ENCODE measurements at places on chromosomes 6 and 20.

GRCh38 chr6:96345501-96345900 is 176.1 kb upstream of the UFL1 start:
- DNase-seq = no peak

- DNase-seq = no peak
Observed at GRCh38 chr6:128073389-128073788, 172.5 kb upstream of the THEMIS start.

DNA sequence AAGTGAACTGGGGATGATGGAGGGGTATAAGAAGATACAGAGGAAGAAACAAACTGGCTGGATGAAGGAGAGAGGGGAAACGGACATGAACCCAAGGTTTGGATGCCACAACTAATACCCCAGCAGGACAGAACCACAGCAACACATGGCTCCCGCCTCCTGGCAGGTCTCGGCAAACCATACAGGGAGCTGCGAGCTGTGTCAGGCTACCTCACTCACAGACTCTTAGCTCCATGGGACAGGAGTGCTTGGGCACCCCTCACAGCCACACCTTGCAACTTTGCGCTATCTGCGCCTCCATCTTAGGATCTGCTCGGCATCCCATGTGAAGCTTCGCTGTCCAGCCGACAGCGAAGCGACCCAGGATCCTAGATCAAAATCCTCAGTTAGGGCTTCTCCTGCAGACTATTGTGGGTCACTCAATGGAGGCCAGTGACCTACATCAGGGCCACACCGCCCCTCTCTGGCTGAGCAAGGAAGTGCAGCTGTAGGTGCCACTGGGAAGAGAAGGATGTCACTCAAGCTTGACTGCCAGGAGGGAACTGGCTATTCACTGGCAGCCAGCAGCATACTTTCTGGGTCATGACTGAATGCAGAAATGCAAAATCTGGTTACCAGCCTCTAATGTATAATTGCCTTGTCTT is 174.4 kb upstream of the RIN2 start:
- peak; percentile 90 for DNase-seq

DNA sequence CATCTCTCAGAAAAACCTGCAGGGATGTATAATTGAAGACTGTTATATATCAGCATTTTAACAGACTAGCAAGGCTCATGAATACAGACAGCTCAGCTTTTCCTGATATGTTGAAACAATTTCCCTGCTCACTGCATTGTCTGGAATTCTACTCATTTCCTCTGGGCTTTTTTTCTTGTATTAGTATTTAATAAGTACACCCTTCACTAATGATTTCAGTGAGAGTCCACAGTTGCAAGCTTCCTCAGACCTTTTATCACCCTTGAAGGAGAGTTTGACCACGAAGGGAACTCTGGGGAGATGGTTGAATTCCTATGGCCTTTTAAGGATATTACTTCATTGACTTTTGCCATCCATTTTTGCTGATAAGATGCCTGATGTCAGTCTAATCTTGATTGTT is 248.7 kb downstream of the ADGB start:
- DNase-seq = no peak

DNA sequence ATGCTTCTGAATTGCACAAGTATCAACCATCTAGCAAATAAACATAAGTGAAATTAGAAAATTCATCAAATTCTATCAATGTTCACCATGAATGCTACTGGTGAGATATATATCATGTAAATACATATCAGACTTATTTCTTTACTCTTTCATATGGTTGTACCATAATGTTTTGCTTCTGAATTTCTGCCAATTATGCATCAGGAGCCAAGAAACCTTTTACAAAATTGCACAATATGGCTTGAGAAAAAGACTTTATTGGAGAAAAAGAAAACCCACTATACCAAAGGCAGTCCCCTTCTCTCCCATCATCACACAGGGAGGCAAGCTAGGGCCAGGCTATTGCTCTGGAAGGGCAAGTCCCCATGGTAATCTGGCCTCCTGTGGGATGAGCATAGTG is 402.6 kb downstream of the C6orf118 start:
- no peak for DNase-seq

GRCh38 chr6:47083586-47084047 is 41.5 kb upstream of the ADGRF1 start:
- peak; percentile 69 for DNase-seq

DNA sequence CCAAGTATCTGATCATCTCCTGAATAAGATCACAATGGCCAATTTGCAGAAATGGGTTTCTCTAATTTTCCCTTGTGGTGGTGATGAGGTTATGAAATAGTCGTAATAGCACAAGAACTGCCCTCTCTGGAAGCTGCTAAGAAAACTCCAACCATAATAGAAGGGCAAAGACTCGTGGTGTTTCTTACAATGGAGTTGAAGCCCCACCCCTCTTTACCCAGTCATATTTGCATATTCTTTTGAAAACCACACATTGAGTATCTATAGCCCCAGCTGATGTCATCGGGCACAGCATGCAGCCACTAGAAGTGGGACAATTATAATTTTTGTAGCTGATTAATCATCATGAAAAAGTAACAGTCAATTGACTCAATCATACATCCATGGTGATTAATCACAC is 452.1 kb upstream of the POU3F2 start:
- DNase-seq = no peak

- no peak for DNase-seq
Observed at GRCh38 chr6:22886650-22887581, 317.6 kb downstream of the HDGFL1 start.

GRCh38 chr6:142303176-142303533 is 1.3 kb downstream of the ADGRG6 start:
- DNase-seq = no peak

- peak; percentile 17 for DNase-seq
Observed at GRCh38 chr6:7390226-7390878, 744 bp downstream of the RIOK1 start.

DNA sequence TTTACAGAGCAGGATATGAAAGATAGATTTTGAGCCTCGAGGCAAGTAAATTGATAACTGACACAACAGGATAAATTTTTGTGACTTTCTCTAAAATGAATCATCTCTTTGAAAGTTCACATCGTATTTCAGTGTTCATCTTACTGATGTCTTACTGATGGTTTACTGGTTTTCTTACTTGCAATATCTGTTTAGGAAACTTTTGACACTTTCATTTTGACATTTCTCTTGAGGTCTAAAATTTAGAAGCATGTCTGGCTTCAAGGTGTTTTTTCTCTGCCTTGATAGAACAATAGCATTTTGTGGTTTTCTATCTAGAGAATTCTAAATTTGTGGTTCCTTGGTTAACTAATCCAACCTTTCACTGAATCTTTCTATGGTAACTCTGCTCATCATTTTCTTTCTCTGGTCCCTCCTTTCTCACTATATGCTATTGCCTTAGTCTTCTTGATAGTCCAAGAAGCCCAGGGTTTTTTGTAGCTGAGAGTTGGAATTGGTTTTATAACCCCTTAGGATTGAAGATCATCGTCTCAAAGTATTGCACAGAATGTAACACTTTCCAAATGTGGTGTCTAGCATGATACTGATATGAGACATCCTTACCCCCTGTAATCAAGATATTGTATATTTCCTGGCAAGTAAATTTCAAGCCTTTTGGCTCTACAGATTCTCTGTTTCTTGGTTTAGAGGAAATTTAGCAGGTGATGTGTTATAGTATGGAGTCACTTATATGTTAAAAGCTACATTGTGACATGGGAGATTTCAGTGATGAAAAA is 98.7 kb downstream of the RNF144B start:
- DNase-seq = no peak

DNA sequence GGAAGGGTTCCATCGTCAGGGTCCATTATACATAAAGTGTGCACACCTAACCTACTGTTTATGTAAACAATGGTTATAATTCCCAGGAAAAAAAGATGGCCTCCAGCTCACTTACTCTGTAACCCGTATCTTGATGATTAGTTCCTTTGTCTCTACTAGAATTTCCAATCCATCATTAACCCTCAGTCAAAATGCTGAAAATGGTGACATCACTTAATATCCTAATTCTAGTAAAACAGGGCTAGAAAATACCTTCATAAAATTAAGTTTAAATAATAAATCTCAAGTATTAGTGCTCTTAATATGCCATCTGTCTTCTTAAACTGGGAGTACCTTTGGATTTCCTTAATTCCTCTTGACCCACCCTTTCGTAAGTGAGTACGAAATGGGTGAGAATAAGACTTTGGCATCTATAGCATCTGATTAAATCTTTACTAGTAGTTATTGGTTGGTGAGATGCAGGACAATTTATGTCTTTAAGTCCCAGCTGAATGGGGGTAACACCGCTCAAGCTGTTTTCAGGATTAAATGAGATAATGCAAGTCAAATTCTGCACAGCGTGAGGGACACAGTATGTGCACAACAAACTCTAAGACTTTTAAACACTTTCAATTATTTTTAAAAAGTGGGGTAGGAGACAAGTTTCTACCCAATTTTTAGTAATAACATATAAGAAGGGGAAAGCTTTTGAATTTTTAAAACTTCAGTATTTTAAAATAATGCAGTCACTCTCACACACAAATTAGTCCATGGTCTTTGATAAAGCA is 1.6 kb downstream of the HMGN3 start:
- DNase-seq = no peak

GRCh38 chr6:111486921-111487320 is 3.9 kb upstream of the REV3L start:
- no peak for DNase-seq

DNA sequence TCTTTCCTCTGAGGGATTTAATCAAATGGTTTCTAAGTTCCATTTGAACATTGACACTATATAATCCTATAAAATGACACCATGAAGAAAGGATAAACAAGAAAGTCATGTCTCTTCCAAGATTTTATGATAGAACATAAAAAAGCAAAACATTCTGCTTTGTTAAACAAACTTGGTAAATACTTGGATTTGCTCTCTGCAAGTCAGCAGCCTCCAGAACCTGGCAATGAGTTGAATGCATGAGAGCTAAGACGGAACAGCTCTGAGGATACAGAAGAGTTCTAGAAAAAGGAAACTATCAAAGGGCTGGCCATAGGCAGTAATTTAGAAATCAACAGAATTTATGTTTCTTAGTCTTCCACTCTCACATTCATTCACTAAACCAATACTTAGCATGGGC is 656.0 kb upstream of the ID4 start:
- DNase-seq = no peak

DNA sequence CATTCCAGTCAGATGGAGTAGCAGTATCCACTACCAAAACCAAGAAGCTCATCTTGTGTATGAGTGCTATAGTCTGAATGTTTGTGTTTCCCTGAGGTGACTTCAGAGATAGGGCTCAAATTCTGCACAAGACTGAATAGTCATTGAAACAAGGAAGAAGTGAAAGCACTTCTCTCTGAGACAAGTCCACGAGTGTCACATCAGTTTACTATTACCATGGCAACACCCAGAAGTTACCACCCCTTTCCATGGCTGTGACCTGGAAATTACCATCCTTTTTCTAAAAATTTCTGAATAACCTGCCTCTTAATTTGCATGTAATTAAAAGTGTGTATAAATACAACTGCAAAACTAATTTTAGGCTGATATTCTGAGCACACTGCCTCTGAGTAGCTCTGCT is 682.1 kb upstream of the ADGRB3 start:
- no peak for DNase-seq

DNA sequence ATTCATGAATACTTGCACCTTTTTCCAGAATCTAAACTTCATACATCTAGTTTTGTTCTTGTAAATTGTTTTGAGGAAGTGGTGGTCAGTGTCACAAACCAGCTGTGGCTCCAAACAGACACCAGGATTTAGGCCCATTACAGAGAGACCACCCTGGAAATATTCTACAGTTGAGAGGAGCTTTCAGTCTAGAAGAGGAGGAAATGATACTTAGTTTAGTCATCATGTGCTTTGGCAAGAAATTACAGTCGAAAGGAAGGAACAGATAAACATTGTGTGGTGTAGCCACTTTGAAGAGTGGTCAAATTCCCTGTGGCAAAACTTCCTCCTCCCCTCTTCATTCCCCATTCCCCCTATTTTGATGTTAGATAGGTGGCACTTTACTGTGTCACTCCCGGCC is 15.7 kb downstream of the DCBLD1 start:
- DNase-seq = peak; percentile 11

GRCh38 chr6:28462401-28462800 is 19.1 kb upstream of the ZSCAN23 start:
- DNase-seq = peak; percentile 8

GRCh38 chr6:165585060-165585459 is 78.0 kb downstream of the PDE10A start:
- no peak for DNase-seq

DNA sequence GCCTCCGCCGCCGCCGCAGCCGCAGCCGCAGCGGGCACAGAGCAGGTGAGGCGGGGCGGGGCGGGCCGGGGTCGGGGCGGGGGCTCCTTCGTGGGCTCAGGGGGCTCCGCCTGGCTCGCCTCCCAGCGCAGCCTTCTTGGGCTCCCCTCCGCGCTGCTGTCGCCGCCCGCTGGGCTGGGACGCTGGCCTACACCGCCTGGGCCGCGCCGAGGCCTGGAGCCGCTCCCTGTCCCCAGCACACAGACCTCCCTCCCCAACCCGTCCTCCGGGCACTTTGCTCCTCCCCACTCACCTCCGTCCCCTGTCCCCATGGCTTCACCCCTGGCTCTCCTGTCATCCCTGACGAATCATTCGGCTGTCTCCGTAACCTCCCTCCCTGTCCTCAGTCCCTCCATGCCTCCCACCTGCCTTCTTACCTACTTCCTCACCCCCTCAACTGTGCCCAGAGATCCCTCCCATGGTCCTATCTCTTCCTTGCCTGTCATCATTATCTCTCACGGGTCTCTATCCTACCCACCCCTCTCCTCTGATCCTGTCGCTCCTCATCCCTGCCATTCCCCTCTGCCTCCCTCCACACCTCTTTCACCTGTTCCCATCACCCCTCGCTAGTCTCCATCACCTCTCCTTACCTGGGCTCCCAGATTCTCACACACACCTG is 512 bp downstream of the TTBK1 start:
- DNase-seq = no peak

GRCh38 chr6:44969446-44970185 is 358.5 kb upstream of the RUNX2 start:
- peak; percentile 57 for DNase-seq

- DNase-seq = no peak
Observed at GRCh38 chr20:63544958-63545516, 2.5 kb downstream of the SRMS start.

DNA sequence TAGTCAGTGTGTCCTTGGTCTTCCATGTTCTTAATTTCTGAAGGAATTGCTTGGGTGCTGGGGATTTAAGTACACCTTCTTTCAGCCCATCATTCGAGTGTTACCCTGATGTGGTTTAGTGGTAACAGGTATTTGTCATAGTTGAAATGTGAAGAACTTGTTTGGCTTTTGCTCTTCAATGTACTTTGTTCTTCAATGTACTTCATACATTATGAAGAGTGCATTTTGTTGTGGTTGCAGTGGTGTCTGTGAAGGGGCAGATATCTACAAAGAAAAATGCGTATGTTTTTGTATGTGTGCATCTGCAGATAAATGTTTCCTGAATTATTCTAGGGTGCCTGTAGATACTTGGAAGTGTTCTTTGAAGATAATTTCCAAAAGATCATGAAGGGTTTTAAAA is 111.2 kb upstream of the SUPT3H start:
- DNase-seq = no peak

GRCh38 chr6:98717322-98717877 is 117.0 kb upstream of the POU3F2 start:
- DNase-seq = no peak

GRCh38 chr6:35409245-35409644 is 42.9 kb upstream of the FANCE start:
- no peak for DNase-seq

- DNase-seq = no peak
Observed at GRCh38 chr6:67667637-67668422, 967.3 kb upstream of the ADGRB3 start.
